ENCODE measurements at places on chromosomes 13 and 19.

GRCh38 chr13:112695121-112695520, 5.3 kb downstream of the ATP11A start:
- no peak for DNase-seq

- DNase-seq: no peak
These were observed 2.9 kb downstream of the KASH5 start for GRCh38 chr19:49390929-49391359.

DNA sequence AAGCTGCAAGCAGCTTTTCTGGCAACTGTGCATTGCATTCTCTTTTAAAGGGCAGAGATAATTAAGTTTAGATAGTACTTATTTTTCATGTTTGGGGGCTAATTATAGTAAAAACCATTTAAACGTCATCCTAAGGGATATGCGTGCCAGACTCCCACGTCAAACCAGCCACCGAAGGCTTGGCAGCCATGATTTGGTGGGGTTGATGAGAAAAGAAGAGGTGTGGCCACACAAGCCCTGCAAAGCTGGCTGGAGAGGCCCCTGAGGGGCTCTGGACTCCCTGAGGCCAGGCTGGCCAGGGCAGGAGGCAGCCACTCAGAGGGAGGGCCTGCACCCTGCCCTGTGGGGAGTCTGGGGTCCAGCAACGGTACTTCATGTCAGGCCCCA, 17.5 kb downstream of the PEPD start:
- no peak for DNase-seq

DNA sequence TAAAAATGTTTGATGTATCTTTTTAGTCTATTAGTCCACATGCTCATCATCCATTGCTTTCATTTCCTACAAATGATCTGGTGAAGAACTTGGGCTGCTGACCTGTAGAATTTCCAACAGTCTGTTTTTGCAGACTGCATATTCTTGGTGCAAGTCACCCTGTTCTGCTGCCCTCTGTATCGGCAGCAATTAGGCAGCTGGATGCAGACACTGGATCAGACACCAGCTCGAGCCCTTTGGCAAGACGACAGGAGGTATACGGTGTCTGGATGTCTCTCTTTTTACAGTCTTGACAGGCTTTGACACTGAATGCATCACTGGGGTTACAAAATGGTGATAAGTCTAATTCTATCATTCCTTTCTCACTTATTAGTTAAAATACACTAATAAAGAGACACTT, 21.8 kb downstream of the MTRF1 start:
- no peak for DNase-seq

GRCh38 chr13:46686171-46686570, 110.8 kb downstream of the ESD start:
- no peak for DNase-seq

All from naive thymus-derived CD4-positive, alpha-beta T cell (primary cell).